ENCODE measurements at places on chromosomes 7 and 10.

DNA sequence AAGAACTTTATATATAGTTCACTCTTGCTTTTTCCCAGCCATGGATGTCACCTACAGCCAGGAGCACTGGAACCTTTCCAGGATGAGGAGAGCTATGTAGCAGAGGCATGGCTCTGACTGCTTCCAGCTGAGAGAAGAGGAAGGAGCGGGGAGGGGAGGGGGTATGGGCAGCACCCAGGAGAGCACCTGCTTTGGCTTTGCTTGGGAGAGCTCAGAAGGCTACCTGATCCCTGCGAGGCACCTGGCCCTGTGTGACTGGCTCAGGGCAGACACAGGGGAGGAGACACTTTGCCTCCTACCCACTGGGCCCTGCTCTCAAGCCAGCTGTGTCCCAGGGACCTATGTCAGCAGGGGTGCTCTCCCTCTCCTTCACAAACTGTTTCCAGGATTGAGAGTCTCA is 67.1 kb downstream of the HK1 start:
- no peak for DNase-seq

DNA sequence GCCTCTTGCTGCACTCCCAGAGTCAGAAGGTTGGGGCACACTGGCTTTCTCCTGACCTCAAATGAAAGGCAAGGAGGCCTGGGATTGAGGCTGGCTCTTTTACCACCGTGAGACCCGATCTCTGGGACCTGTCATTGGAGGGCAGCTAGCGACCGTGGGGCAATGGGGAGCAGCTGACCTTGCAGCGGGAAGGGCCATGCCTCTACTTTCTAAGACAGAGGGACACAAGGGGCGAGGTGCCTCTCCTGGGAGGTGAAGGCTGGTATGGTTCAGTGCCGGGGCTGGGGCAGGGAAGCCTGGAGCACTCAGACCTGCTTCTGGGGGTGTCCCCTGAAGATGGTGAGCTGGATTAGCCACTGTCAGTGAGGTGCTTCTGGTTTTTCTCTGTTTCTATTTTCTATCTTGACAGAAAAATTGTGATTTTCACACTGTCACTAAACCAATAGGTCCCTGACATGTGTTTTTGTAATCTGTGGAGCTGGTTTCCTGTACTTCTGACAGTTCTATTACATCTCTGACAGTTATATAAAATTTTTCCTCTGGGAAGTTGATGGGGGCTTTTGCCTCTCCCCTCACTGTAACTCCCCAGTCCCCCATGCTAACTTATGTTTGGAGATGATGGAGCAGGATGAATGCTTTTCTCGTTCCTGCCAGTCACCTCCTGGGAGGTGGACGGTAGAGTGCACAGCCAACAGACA is 340.8 kb downstream of the RPS24 start:
- DNase-seq = no peak

DNA sequence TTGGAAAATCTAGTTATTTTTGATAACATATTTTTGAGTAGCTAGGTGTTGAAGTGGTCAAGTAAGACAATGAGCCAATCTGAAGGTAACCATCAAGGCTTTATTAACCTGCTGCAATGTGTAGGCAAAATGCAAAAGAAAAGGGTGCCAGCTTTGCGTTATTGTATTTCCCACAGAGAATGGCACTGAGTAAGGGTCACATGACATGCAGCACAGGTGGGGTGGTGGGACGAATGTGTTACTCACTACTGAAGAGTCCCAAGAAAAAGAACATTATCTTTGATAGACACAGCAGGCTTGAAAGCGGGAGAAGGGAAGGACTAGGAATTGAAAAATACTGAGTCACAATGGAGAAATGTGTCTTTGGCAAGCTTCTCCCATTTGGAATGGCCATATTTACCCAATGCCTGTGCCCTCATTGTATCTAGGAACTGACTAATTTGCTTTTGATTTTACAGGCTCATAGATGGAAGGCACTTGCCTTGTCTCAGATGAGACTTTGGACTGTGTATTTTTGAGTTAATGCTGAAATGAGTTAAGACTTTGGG is 898.6 kb upstream of the POT1 start:
- no peak for DNase-seq

DNA sequence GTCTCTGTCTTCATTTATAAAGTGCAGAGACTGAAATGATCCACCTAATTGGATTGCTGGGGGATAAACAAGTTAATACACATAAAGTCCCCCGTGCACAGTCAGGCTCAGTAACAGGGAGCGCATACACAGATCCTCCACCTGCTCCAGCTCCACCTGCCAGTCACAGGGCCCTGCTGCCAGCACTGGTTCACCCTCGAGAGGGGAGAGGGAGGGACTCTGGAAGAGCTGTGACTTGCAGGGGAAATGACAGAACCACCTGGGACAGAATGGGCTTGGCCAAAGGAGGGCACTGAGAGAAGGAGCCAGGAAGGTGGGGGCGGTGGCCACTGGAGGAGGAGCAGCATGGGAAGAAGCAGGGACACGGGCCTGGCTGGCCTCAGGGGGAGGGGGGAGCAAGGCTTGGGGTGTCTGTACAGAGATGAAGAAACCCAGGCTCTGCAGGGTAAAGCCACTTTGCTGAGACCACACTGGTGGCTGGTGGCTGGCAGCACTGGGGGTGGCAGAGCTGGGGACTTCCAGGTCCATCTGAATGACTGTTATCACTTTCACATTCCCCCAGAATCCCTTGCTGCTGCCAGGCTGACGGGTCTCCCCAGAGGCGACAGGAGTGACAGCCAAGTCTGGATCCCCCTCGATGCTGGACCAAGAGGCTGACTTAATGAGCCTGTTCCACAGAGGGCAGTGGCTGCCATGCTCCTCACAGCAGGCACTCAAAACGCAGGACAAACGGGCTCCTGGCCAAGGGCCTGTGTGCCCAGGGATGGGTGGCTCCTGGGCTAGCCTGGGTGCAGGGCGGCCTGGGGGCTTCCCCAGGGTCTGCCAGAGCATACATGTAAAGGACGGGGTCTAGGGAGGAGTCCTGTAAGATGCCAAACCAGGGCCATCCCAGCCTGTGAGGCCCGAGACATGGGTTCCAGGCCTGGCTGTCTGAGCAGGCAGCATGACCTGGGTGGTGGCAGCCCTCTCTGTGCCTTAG is 151.1 kb downstream of the SH3PXD2A start:
- DNase-seq = no peak
